Stimulated activated CD4-positive, alpha-beta T cell treated with anti-CD3 and anti-CD28 coated beads, Interleukin-1b, Interleukin-23, amount 100 ng/mL, for 1 hour (primary cell): ENCODE measurements at places on chromosomes 6 and 20.

DNA sequence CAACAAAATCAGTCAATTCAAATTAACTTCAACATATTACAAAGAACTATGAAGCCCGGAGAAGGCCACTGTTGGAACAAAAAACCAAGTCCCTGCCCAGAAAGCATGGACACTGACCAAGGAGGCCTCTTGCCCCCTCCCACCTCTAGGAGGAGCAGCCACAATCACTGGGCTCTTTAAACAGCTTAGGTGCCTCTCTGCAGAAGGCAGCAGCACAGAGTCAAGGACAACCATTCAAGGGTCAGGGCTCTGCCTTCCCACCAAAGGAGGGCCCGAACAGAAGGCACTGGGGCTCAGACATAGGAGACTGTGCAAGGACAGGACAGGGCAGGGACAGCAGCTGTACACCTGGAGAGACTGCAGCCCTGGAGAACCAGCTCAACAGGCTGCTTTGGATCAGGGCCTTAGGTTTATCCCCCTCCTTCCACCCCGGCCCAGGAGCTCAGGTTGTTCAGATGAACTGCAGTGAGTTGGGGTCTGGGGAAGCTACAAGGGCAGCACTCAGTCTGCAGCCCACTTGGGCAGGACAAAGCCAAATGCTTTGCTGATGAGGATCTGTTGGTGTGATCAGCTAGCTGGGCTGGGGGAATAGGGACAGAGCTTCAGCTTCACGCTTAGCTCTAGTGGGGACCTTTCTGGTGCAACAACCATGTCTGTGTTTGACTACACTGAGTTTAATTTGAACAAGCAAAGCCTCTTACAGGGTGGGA, 17.8 kb downstream of the TOMM34 start:
- no peak for DNase-seq

- no peak for DNase-seq
Observed at GRCh38 chr6:36514554-36515456, 32.5 kb downstream of the STK38 start.

DNA sequence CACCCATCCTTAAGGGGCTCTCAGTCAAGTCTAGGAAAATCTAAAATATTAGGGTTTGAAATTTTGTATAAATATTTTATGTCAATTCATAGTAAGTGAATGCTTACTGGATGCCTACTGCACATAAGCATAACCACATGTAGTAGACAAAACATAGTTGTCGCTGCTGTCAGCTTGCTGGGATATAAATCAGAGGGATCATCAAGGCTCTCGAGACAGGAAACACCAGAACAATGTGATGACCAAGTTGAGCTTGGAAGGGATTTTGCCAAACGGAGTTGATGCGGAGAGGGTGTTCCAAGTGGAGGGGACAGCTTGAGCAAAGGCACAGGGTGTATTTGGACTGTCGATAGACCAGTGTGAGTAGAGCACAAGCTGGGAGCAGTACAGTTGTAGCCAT, 105.8 kb upstream of the SUPT3H start:
- no peak for DNase-seq

DNA sequence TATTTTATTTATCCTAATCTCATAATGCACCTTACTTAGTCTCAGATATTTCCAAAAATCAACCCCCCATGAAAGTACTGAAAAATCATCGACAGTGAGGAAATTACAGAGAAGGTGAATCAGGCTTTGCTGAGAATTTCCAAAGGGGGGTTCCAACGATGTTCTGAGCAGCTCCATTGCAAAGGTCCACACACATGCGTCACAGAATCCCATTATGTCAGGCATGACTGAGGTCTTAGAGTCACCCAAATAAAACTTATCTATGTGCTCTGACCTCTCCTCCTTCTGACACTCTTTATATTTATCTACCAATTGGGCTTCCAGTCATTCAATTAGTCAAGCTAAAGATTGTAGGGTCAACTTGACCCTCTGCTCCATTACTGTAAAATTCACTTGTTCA, 12.7 kb upstream of the LRRN4 start:
- DNase-seq = no peak

- no peak for DNase-seq
Observed at GRCh38 chr6:90297115-90297866, 648 bp upstream of the BACH2 start.

DNA sequence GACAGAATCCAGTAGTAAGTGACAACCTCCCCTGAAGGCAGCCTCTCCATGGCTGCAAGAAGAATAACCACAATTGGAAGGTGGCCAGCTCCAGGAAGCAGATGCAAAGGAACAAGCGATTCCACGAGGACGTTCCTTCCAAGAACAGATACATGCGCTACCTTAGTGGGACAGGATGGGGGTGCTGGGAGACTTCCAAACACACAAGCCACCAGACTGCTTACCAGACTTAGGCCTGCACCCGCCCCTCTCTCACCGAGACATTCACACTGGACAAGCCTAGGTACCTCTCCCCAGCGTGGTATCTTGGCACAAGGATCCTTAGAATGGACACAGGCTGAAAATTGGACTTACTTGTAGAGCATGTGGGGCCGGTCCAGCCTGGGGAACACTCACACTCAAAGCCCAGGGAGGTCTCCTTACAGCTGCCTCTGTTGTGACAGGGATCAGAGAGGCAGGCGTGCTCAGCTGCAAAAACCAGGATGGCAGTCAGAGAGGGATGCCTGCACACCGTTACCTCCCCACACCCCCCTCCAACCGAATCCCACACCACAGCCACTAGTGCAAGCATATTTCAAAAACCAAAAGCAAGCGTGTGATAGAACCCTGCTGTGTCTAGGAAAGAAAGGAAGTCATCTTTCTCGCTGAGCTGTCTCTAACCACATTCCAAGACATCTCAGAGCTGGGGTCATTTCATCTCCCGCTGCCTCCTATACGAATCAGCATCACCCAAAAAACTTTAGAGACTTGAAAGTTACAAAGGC, 22.4 kb downstream of the JAG1 start:
- DNase-seq = no peak

DNA sequence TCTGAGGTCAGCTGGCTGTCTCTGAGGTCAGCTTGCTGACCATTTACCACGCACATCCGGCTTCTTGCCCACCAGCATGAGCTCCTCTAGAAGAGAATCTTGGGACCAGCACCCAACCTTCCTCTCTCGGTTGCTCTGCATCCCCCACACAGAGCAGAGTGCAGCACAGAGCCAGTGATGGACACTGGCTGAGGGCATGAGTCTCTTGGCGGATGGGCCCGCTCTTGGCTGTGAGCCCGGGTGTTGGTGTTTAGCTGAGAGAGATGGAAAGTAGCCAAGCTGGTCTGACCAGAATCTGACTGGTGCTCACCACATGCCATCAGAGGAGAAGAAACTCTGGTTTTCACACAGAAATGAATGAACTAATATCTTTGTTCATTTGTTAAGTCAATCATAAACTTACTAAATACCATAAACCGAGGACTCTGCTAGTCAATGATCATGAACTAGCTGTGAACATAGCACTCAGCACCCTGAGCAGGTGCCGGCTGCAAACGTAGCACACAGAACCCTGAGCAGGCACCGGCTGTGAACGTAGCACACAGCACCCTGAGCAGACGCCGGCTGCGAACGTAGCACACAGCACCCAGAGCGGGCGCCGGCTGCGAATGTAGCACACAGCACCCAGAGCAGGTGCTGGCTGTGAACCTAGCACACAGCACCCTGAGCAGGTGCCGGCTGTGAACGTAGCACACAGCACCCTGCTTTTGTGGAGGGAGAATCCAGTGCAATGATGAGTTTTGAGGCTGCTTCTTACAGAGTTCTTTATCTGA, 10.4 kb upstream of the THBS2 start:
- DNase-seq = no peak

DNA sequence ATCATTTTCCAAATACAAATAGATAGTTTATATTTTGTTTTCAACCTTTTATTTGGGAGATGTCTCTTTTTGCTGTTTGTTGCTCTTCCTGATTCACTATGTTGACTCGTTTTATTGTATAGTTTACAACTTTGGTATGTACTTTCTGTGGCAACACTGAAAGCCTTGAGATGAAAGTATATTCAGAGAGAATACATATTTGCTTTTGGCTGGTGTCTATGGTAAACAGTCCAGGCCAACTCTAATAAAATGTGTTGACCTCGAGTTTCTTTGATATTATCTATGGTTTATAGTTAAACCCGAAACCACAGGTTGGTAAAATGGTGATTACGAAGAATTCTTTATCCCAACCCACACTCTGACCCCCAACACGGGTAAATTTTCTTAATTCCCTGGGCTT, 919.6 kb upstream of the MAP3K7 start:
- no peak for DNase-seq

DNA sequence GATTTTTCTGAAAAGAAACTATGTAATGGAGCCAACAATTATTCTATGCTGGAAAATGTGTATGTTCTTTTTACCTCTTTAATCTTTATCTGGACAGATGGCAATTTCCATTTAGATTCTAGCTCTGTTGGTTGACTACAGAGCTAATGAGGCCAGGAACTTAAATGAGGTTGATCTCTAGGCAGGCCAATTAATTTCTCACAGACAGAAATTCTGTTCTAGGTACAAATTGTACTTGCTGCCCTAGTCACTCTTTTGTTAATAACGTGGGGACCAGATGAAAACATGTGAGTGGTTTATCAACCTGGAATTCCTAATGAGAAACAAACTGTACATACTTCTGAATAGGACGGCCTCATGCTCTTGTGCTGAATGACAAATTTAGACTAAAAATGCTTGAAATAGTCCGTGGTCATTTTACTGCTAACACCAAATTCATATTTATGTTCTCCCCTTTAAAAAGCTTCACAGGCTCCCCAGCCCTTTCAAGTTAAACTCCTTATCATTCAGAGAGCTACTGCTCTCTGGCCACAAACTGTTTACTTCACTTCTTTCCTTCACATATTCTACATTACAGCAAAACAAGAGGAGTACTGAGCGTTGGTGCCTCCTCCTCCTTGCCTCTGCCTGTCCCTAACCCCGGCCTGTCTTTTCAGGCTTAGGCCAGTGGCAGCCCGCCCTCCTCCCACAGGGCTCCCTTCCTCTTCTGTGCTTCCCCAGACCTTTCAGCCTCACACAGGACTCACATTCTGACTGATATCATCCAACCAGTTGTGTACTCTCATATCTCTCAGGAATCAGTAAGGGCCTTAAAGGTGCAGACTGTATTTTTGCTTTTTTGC, 41.4 kb downstream of the DTNBP1 start:
- DNase-seq = no peak

DNA sequence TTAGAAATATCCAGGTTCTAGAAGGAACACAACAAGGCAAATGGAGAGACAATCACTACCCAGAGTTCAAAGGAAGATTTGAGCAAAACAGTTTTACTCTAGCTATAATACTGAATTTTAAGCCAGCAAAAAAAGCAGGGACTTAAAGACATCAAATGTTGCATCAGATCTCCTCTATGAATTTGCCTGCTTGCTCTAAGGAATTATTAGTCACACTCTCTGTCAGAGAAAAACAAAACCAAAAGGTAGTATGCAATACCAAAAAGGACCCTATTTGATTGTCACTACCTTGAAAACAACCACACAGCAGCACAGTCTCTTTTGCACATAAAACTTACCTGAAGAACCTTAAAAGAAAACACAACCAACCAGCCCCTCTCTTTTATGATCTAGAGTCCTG, 46.3 kb downstream of the BTBD9 start:
- DNase-seq = no peak

DNA sequence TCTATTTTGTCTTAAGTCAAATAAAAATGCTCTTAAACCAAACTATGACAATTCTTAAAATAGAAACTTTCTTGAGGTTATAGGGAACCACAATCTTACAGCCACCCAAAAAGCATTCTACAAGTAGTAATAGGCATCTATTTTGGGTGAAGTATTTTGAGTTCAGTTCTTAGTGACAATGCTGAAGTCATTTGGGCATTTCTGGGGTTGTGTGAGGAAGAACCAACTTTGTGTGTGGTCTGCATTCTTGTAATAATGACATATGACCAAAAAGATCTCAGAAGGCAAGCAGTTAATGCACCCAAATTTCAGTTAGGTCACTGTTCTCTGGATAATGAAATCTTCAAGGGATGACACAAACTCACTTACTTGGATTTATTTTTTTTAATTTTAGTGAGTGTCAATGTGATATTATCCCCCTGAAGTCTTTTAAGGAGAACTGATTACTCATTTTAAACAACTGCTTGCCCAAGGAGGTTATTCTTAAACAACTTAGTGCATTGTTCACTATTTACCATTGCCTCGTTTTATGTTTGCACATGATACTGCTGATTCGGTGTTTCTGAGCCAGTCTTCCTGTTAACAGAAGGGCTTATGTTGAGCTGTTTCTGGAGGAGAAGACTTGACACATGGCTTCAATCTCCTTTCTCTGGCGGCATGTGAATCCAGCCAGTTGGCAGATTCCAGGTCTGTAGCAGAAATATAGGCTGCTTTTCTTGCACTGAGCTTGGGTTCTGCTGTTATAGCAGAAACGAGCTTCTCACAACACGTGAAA, 618.9 kb downstream of the BCKDHB start:
- no peak for DNase-seq

GRCh38 chr20:10799735-10800134, 125.9 kb upstream of the JAG1 start:
- DNase-seq = no peak

GRCh38 chr6:85669735-85670194, 27.1 kb upstream of the SYNCRIP start:
- DNase-seq = no peak

DNA sequence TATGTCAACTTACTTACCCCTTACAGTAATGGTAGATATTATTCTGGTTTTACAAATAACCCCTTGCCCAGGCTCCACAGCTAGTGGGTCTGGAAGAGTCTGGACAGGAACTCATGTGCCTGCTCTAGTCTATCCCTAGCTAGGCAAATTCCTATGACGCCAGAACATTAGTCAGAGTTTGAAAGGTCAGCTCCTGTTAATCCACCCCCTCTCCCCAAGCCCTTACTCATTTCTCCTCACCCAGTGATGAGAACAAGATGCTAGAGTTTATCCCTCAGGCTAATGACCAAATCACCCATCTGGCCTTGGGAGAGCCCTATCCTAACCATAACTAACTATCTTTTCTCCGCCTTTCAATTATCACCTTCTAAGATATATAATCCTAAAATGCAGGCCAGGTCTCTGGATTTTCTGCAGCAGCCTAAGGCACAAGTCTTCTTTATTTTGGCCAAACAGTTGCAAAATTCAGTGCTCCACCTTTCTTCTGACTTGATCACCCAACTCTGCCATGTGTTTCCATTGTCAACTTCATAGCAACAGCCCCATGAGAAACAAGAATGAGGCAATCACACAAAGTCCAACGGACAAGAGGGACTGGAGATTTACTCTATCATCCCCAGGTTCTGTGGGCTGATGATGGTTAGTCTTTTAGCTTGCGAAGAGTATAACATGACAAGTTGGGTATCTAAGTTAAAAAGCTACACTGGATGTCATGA, 113.3 kb downstream of the TASP1 start:
- no peak for DNase-seq

- DNase-seq = no peak
Observed at GRCh38 chr20:44646023-44646640, 5.4 kb downstream of the ADA start.

- no peak for DNase-seq
Observed at GRCh38 chr20:9685011-9685410, 153.9 kb downstream of the PAK5 start.

GRCh38 chr20:36498386-36499179, 42.7 kb upstream of the MYL9 start:
- DNase-seq = no peak
